ENCODE measurements at places on chromosomes 7 and 10.

GRCh38 chr7:69781412-69781846 lies 183.2 kb downstream of the AUTS2 start:
- DNase-seq = no peak

- DNase-seq = no peak
Measured at GRCh38 chr7:67018940-67019339, 22.3 kb downstream of the TYW1 start.

DNA sequence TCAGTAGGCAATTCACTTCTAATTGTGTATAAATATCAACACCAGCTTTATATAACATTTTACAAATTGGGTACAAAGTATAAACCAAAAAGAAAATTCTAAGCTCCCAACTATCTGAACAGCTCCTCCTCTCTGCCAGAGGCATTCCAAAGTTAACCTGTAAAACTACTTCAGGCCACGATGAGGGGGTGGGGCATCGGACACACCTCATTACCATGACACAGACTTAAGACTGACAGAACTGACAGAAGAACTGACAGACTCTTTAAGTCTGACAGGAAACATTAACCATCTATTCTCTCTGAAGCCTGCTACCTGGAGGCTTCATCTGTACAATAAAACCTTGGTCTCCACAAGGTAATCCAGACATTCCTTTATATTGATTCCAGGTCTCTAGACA lies 12.3 kb downstream of the ESYT2 start:
- no peak for DNase-seq

DNA sequence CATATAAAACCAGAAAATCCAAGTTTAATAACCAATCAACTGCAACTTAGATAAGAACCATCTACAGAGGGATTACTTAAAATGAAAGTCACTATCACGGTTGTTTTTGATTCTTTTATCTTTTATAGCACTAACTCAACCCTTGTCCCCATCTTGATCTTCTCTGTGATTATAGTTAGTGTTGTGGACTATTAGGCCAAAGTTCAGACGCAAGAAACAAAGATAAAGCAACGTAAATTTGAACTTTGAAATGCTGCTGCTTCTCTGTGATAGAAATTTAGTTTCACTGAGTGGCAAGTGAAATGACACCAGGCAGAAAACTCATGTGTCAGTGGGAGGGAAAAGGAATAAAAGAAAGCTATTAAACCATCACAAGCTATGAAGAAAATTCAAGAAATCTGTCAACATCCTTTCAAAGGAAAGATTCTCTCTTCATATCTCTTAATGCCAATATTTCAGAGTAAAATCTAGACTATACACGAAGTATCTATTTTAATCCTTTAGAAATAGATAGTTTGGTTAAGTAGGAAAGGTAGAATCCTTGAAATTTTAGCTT lies 71.8 kb upstream of the MALRD1 start:
- DNase-seq = no peak

- DNase-seq = no peak
Measured at GRCh38 chr10:62769574-62770242, 34.8 kb upstream of the ADO start.

GRCh38 chr10:50470345-50470744 lies 153.4 kb downstream of the SGMS1 start:
- no peak for DNase-seq

- DNase-seq = peak; percentile 42
Measured at GRCh38 chr7:155490697-155491628, 33.0 kb downstream of the EN2 start.

DNA sequence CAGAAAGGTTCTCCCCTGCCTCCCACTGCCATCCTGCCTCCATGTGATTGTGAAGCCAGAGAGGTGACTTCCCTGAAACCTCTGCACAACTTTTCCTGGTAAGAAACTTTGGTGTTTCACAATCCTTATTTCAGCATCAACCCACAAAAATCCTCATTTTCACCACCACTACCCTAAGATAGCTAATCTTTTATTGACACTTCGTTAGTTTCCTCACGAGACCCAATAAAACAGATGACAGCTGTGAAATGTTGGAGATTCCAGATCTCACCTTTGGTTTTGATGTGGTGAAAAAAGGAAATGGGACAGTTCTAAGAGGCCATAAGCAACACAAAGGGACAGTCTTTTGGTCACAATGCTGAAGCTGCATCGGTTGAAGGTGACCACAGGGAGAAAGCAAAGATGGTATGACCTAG lies 59.9 kb upstream of the TM9SF3 start:
- DNase-seq = no peak

DNA sequence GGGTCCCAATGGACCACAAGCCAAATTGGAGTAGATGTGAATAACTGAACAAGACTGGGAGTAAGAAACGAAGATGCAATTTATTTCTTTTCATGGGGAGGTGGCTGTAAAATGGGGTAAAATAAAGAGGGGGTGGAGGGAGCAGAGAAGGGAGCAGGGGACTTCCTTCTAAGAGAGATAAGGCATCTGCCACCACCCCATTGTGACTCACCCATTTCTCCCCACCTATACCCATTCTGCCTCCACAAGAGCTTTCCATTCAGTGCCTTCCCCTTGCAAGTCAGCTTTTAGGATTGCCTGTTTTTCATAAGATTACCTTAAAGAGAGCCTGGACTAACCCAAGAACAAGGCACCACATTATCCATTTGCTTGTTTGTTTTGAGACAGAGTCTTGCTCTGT lies 87.1 kb upstream of the PAX2 start:
- DNase-seq = no peak

DNA sequence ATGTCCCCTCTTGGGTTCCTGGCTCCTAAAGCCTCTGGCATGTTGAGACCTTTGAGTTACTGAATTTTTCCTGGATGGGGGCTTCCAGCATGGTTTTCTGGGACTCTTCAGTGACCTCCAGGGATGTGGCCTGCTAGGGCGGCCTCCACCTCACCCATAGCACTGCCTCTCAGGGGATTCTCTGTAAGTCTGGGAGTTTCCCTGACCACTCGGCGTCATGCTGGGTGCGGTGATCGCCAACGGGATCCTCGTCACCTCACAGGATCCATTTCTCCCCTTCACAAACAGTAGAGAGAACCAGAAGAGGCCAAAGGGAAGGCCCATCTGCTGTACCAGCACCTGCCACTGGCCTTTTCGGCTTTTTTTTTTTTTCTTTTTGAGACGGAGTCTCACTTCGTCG lies 84.3 kb downstream of the NPTX2 start:
- no peak for DNase-seq

GRCh38 chr7:74311305-74311744 lies 22.1 kb downstream of the CLIP2 start:
- DNase-seq = no peak

- DNase-seq = no peak
Measured at GRCh38 chr10:24331457-24331856, 122.5 kb downstream of the KIAA1217 start.

- DNase-seq = no peak
Measured at GRCh38 chr10:78470267-78471103, 436.8 kb downstream of the RPS24 start.

DNA sequence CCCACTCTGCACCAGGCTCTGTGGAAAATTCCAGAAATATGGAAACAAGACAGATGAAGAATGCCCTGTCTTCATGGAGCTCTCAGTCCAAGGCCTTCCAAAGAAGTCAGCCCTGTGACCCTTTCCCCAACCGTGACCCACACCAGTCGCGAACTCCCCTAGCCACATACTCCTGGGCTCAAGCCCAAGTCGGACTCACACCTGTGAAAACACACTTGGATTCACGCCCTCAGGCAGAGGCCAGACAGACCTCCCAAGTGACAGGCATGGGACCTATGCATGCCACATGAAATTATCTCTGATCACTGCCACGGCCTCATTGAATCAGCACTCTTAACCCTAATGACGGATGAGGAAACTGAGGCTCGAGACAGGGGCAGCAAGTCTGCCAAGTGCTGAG lies 42.5 kb downstream of the ZCCHC24 start:
- no peak for DNase-seq

- no peak for DNase-seq
Measured at GRCh38 chr10:133439517-133440461, 14.0 kb upstream of the SCART1 start.

DNA sequence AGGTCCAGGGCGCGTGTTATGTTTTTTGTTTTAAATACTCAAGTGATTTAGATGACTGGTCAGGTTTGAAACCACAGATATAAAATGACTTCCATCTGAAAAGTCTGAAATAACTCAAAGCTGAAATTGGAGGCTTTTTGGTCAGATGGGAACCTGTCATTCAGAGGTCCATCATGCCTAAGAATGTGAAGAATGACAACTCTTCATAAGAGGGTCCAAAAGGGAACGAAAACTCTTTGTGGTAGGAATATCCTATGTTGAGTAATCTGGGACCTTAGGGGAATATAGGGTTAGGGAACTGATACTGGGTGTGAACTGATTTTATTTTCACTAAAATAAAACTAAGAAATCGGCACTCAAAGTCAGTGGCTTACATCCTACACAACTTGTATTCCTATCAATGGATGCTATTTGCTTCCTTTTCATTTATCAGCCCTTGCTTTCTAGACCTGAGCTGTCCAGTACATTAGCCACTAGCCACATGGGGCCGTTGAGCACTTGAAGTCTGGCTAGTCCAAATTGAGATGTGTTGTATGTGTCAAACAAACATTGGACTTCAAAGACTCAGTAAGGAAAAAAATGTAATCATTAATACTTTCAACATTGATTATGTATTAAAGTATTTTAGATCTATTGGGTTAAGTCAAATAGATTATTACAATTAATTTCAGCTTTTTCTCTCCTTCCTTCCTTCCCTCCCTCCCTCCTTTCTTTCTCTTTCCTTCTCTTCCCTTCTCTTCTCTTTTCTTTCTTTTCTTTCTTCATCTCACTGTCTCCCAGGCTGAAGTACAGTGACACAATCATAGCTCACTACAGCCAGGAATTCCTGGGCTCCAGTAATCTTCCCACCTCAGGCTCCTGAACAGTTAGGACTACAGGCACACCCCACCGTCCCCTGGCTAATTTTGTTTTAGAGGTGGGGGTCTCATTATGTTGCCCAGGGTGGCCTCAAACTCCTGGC lies 56.5 kb upstream of the KDM7A start:
- no peak for DNase-seq

DNA sequence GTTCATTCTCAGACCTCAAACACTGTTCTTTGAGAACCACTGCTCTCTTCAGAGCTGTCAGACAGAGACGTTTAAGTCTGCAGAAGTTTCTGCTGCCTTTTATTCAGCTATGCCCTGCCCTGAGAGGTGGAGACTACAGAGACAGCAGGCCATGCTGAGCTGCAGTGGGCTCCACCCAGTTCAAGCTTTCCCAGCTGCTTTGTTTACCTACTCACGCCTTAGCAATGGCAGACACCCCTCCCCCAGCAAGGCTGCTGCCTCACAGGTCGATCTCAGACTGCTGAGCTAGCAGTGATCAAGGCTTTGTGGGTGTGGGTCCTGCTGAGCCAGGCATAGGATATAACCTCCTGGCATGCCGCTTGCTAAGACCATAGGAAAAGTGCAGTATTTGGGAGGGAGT lies 80.5 kb upstream of the CYP2C9 start:
- DNase-seq = no peak

- no peak for DNase-seq
Measured at GRCh38 chr7:48424731-48425130, 253.5 kb downstream of the ABCA13 start.

GRCh38 chr7:103679151-103680132 lies 233.4 kb upstream of the SLC26A5 start:
- no peak for DNase-seq

DNA sequence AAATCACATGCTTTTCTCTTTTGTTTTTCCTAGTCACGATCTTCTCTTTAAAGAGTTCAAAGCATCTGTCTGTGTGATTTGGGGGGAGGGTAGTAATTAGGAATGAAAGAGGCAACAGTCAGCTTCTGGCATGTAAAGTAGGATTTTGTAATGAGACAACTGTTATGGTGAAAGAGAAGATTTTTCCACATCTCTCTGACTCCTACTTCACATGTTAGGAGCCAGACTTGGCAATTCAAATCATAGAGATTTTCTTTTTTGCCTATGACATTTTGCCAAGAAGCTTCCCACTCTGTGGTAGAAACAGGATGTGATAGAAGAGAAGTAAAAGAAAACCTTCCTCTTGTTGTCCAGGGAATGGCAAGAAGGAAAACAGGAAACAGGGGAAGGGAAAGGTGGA lies 38.3 kb upstream of the KLHL7 start:
- DNase-seq = no peak

GRCh38 chr10:35913628-35914027 lies 271.5 kb upstream of the FZD8 start:
- no peak for DNase-seq

DNA sequence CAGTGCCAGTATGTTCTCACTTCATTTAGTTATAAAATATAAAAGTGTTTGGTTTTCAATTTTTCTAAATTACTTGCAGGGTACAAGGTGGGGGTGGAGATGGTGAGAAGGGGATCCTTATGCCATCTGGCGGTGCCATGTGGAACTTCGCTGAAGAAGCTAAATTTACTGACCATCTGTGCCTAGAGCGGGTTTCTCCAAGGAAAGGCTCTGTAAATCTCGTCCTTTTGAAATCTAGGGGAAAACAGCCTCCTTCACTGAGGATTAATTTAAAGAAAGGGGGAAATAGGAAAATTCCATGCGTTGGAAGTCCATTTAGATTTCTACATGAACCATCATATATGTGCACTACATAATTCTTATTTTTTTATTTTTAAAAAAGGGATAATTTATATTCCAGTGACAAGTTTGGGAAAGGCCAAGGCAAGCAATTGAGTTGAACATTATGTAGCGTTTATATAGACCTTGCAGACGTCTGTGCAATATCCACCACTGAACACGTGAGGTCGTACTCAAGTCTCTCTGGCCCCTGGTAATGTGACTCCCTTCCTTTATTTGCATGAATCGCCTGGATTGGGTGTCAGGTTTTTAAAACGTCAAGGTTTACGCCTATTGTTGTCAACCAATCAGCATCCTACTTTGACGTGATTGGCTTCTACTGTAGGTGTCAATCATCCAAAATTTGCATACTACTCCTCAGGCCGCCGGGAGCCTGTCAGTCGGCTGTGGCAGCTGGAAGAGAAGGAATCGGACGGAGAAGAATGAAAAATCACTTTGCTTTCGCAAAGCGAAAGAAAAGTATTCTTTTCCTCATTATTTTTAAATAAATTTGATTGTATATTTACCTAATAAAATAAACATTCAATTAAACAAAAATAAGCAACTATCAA lies 297.1 kb upstream of the NFE2L3 start:
- DNase-seq = no peak

- no peak for DNase-seq
Measured at GRCh38 chr10:86659721-86660453, 5.5 kb downstream of the OPN4 start.

- no peak for DNase-seq
Measured at GRCh38 chr10:125159486-125159931, 854 bp downstream of the CTBP2 start.
